ENCODE measurements at places on chromosomes 4 and X.

DNA sequence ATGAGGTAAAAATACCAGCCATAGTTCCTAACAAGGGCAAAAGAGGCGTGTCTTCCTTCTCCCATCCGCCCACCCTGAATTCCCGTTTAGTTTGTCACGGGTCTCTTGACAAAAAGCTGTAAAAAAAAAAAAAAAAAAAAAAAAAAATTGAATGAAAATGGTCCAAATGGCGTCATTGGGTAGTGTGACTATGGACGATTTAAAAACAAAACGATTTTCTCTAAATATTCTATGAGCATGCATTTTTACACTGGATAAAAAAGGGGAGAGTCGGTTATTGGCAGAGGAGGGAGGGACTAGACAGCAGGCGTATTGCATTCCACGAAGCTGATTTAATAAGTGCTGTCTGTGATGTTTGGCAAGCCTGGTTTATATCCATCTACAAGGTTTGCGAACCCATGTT lies at the start of gene FAM133A:
FAM133A (plus strand) TSS at position 338 of the 403 bp plus-strand sequence. CDS start 35,214 bp downstream, outside the sequence.
- DNase-seq: no peak

GRCh38 chr4:60209588-60209987 lies 990.5 kb upstream of the ADGRL3 start:
- DNase-seq: no peak

DNA sequence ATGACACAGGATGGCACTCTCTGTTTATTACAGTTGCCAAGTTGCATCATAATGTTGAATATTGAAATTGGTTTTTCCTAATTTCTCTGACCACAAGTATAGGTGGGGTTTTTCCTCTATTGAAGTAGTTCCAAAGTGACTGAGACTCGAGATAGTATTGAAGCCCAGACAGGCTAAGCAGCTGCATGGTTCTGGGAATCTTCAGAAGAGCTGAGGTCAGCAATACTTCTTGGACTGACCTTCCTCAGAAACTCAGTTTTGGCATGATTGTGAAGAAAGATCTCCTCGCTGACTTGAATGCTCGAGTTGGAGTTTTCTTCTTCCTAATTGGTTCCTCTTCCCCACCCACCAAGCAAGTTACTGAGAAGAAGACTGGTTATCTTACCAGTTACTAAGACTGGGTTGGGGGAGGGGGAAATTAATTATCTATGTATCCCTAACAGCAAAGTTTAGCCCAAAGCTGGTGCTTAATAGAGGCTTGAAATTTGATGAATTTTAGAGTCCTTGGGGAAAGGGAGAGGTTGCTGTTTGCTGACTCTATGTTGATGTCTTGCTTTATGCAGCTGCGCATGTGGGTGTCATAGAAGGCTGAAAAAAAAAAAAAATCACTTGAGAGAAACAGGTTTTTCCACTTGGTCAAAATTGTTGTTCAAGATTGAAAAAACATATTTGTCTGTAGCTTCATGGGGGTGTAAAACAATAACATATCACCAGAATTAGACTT lies 91.1 kb downstream of the P2RY10 start:
- no peak for DNase-seq

GRCh38 chr4:74926007-74926406 lies 6.9 kb upstream of the PARM1 start:
- no peak for DNase-seq

DNA sequence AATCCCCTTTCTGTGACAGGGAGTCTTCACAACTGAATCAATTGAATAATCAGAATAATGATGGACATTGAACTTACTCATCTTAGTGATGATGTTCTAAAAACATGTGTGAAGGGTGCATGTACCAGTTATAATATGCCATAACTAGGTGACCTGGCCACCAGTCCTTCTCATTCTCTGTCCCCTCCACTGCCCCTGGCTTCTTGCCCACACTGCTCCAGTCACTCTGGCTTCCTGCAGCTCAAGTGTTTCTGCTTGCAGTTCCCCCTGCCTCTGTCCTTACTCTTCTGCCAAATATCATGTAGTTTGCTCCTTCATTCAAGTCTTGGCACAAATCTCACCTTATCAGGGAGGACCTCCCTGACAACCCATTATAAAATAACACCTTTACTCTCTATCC lies 168.1 kb upstream of the SLC7A11 start:
- no peak for DNase-seq

DNA sequence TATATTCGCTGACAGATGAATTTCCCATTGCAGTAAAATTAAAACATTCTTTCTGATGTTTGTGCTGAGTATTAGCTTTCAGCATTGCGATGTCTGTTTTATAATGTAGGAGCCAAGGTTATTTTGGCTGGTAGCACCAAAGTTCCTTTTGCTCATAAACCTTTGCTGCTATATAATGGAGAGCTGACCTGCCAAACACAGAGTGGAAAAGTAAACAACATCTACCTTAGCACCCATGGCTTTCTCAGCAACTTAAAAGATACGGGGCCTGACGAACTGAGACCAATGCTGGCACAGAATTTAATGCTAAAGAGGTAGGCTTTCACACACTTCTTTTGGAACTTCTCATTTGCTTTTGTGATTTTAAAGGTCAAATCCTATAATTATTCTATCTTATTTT lies 46.0 kb downstream of the WDR19 start:
- no peak for DNase-seq

Data from DMS79 treated with DMSO at 0.1 percent for 48 hours (cell line).